ENCODE measurements at places on chromosomes 3 and 15.

GRCh38 chr3:182843478-182843877, 50.2 kb downstream of the ATP11B start:
- no peak for DNase-seq

DNA sequence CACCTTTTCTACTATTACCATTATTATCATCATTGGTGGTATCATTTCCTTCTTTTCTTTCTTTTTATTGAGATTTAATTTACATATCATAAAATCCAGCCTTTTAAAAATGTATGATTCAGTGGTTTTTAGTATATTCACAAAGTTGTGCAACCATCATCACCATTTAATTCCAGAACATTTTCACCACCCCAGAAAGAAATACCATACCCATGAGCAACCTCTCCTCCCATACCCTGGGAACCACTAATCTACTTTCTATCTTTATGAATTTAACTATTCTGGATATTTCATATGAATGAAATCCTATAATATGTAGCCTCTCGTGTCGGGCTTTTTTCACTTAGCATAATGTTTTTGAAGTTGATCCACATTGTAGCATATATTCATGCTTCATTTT, 29.1 kb downstream of the AAGAB start:
- DNase-seq, result no peak

- DNase-seq, result no peak
These were observed 196.3 kb downstream of the OCA2 start for GRCh38 chr15:27902680-27903385.

DNA sequence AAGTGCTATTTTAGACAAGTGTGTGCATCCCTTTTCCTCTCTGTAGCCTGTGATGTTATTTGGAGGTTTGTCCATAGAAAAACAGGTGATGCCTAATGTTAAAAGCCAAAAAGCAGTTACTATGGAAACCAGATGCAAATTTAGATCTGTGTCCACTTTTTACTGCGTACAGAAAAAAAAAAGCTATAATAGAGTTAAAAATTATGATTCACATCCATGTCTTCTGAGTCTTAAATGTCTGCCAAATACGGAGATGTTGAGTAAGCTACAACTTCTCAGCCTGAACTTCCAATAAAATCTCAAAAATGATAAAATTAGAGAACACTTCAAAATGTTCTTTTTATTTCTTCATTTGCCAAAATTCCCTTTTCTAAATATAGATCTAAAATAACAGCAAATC, 74.2 kb upstream of the GAP43 start:
- DNase-seq, result no peak

DNA sequence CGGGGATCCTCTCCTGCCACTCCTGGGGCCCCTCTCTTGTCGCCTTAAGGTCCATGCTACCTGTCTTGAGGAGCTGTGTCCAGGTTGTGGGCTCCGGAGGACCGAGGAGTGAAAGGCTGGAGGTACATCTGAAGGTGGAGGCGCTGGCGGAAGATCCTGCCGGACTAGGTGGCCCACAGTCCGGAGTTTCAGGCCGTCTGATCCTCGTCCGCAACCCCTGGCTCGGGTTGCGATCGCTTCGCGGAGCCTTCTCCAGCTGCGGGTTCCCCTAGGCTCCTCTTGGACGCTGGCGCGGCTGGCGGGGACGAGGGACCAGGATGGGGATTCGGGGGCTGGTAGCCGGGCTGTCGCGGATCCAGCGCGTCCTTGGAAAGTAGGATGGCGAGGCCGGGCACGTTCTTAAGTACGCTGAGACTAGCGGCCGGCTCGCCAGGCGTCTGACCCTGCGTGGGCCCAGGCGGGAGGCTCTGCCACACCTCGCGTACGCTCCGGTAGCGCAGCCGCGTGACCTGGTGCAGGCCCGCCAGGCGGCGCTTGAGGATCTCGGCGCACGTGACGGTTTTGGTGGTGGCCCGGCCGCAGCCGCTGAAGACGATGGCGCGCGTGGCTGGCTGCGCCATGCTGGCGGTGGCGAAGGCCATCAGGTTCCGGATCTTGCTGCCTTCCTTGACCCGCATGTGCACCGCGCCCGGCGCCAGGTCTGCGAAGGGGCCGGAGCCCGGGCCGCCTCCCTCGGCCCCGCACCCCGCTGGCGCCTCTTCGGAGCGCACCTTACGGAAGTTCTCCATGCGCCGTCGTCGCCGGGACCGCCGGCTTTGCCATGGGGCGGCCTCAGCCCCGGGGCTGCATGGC, 550 bp downstream of the RPP25 start:
- no peak for DNase-seq

- DNase-seq, result no peak
These were observed 17.9 kb upstream of the ADIPOQ start for GRCh38 chr3:186824430-186825139.

DNA sequence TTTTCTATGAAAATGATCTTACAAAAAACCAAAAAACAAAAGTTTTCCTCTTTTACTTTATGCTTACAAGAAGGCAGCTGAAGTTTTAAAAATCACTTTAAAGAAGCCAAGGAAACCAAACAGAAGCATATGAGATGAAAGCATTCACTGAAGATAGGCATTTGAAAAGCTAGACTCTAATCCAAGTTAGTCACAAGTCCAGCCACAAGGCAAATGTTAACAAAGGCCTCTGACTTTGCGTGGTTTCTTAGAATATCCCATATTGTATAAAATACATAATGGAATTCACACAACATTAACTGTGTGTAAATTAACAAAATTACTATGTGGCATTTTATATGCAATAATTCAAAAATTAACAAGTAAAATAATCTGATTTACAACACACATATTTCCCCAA, 17.7 kb downstream of the MRPL3 start:
- DNase-seq, result no peak

DNA sequence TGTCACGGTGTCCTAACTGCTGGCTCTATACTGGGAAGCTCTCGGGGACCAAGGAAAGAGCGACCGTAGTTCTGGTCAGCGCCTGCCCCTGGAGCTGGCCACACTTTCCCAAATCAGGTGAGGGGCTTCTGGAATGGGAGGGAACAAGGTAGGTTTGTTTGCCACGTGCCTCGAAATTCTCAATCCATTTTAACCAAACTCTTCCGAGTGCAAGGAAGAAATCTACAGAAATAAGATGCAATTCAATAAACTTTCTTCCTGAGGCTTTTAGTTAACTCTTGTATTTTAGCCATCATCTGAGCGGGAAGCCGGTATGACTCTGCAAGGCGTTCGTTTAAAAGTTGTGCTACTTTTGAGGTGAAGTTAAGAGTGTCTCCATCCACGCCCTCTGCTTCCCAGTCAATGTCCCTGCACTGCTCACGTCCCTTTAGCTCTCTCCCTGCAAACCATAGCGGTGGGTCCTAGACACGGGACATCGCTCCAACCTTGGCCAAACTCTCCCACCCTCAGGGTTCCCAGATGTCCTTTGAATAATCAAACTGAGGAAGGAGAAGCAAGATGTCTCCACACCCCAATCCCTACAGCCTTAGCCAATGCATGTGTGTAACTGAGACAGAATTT, 597 bp downstream of the AGTR1 start:
- DNase-seq, result no peak

DNA sequence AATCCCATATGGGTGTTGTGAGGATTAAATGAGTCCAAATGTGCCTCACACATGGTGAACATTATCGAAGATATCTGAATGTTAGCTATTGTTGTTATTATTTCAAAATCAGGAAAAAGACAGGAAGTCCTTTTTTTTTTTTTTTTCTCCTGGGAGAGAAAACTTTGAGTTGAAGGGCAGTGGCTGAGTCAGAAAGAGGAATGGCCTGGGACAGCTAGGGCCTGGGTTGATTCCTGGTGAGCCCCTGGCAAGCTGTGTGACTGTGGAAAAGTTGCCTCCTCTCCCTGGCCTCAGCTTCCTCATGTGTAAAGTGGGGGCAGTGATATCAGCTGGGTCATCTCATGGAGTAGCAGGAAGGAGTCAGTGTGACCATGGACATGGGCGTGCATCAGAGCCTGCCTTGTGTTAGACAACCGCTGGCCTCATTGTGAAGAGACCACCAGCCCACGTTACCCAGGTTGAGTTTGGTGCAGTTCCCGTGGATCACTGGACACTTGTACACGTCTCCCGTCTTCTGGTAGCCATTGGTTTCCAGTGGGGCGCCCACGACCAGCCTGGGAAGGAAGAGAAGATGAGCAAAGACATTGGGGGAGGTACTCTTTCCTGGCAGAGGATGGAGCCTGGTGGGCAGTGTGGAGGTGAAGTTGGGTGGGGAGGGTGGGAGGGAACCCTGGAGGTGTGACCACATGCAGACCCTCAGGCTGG, 63.1 kb downstream of the ITGA11 start:
- DNase-seq, result no peak

- no peak for DNase-seq
These were observed 138.8 kb downstream of the LRRK1 start for GRCh38 chr15:101057841-101058407.

DNA sequence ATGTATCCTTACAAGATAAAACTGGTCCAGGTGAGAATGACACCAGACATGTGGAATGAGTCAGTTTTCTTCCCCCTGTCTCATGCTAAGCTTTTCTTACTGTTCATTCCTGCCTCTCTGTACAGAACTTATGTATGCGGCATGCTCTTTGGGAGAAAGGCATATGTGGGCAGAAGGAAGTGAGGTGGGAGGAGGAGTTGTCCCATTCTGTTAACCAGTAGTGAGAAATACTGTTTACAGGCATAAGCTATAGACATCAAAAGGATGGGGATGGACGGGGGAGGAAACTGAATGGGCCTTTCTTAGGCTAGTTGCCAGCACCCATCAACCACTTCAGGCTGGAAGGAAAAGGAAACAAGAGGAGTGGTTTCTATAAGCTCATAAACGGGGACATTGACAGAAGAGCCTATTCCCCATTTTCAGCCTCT, 143.6 kb upstream of the BHLHE40 start:
- no peak for DNase-seq

GRCh38 chr3:58557491-58557890, 19.7 kb downstream of the FAM107A start:
- DNase-seq, result no peak

DNA sequence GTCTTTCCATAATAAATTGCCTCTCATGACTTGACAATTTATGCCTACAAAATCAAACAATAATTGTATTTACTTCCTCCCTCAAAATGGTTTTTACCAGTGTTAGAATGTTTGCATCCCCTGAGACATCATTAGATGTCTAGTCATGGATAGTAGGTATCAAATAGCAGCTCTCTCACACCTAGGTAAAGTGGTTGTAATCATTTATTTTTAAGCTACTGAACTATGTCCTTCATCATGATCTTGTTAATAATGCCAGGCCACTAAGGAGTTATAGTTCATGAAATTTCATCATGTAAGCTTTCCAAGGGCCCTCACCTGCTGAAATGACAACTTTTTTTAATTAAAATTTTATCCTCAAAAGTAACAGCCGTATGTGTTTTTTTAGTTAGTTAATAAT, 134.1 kb downstream of the ARPP21 start:
- no peak for DNase-seq

DNA sequence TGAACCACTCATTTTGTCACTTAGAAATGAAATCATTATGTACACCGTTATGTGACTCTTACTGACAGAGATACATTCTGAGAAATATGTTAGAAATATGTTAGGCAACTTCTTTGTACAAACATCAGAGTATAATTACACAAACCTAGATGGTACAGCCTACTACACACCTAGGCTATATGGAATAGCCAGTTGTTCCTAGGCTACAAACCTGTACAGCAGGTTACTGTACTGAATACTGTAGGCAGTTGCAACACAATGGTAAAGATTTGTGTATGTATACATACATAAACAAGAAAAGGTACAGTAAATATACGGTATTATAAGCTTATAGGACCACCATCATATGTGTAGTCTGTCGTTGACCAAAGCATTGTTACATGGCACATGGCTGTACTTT, 3.7 kb downstream of the SACM1L start:
- DNase-seq, result no peak

DNA sequence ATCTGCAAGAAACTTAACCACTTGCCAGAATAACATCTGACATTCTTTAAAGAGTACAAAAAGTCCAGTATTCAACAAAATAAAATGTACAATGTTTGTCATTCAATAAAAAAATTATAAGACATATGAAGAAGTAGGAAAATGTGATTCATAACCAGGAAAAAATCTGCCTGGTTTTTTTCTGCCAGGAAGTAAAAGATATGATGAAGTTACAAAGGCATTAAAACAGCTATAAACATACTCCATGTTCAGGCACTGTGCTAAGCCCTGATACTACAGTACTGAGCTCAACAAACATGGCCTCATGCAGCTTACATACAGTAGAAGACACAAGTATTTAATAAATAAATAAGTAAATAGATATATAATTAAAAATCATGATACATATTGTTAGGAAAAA, 178.4 kb upstream of the STT3B start:
- DNase-seq, result no peak

DNA sequence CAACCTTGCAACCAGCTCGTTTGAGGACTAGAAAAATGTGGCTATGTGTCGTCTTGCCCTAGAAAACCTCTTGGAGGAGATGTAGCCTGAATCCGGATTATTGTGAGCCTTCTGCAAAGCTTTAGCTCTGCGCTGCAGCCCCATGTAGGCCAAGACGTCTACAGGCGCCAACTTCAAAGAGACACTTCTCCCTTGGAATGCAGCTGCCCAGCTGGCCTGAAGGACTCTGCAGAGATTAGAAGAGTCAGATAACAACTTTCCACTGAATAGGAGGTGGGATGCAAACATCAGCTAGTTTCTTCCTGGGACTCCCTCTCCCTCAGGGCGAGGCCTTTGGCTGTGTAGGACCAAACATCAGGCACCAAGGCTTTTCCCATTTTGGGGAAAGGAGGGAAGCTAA, 356.5 kb upstream of the IL12A start:
- DNase-seq, result no peak

DNA sequence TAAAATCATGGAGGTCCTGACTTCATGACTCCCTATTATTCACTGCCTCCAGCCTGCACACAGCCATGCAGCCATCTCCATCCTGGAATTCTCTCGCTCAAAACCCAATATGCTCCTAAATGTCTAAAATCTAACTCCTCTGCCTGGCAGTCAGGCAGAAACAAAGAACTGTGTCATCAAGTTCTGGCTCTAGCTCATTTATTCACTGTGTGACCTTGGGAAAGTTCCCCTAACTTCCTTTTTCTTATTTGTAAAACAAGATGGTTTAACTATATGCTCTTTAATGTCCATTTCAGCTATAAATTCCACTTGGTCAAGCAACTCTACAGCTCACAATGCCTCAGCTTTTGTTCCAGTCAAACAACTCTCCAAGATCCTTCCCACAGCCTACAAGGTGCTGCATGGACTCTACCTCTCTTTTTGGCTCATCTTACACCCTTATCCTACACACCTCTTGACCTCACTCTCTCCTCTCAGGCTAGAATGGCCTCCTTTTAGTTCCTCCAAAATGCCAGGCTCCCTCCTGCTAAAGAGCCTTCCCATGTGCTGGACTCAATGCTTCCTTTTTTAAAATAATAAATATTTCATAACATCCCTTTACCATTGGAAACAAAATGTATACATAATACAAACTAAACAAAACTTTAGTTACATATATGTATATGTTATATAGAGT, 16.4 kb downstream of the PIK3CB start:
- DNase-seq, result no peak

- DNase-seq, result no peak
These were observed 27.5 kb downstream of the NXPE3 start for GRCh38 chr3:101806491-101806890.

- no peak for DNase-seq
These were observed 9.8 kb downstream of the GPR27 start for GRCh38 chr3:71763426-71763825.

GRCh38 chr15:46328821-46329220, 694.0 kb downstream of the SQOR start:
- no peak for DNase-seq

GRCh38 chr15:41876007-41876406, 17.8 kb downstream of the SPTBN5 start:
- no peak for DNase-seq
